AG09319 (cell line): ENCODE measurements at places on chromosomes 5 and 9.

GRCh38 chr9:78325846-78326360 lies 29.0 kb downstream of the PSAT1 start:
- no peak for DNase-seq

DNA sequence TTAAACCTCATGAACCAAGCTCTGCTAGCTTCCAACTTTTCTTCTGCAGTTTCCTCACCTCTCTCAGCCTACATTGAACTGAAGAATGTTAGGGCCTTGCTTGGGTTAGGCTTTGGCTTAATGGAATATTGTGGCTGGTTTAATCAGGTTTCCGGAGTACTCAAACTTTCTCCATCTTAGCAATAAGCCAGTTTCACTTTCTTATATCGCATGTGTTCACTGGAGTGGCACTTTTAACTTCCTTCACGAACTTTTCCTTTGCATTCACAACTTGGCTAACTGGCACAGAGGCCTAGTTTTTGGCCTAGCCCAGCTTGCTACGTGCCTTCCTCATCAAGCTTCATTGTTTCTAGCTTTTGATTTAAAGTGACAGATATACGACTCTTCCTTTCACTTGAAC lies 81.0 kb upstream of the MAST4 start:
- DNase-seq, result no peak

GRCh38 chr5:584846-585245 lies 27.3 kb upstream of the CEP72 start:
- no peak for DNase-seq

GRCh38 chr5:158925314-158925713 lies 174.4 kb downstream of the EBF1 start:
- DNase-seq, result no peak

DNA sequence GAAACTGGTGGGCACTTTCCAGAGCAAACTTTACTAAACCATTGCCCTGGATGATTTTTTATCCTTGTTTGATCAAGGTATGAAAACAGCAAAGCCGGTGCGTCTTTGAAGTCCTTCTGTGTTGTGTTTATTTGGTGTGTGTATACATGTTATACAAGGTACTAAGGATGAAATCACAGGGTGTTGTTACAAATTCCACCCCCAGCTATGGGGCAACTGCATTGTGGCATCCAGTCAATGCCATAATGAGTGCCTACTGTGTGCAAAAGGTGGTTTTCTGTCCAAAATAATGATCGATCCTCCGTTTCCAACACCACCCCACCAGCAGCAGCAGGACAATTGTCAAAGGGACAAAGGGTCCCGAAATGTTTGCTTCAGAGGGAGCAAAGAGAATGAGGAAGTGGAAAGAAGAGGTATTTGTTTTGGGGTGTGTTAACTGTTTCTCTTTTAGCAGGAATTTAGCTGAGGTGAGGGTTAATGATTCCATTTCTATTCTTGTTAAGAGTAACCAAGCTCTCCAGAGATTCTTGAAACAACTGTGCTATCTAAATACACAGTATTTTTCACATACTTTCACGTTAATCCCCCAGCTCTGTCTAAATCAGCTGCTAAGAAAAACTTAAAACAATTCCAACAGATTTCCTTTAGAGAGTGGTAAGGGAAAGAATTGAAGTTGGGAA lies 568.7 kb upstream of the KLF4 start:
- DNase-seq, result no peak

GRCh38 chr5:88888291-88888690 lies 5.3 kb upstream of the MEF2C start:
- DNase-seq, result no peak

DNA sequence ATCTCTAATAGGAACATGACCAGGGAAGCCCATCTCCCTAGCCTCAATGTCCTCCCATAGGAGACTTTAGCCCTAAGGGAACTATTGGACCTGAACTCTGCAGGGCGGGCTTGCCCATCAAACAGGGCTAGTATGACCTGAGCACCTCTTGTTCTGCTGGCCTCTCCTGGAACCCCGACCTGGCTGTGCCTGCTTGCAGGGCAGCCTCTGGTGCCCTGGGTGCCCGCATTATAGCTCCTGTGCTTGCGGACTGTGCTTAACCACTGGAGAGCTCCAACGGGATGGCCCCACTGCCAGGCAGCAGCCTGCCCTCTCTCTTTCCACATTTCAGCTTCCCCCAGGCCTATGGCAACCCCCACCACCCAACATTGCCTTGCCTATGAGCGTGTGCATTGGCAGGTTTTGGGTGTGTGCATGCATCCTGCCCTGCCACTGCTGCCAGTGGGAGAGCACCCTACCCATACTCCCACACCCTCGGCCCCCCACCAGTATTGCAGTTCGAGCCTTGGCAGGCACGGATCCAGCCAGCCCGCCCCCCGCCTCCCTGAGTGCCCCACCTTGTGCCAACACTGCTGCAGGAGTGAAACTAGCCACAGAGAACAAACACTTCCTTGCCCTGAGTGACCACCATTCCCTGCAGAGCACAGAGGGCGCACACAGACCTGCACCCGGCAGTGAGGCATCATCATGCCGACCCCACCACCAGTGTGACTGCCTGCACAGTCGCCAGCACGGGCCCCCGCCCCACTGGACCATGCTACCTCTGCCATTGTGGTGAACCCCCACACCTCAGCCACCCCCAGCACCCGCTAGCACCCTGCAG lies 1123.8 kb upstream of the CDH6 start:
- no peak for DNase-seq

DNA sequence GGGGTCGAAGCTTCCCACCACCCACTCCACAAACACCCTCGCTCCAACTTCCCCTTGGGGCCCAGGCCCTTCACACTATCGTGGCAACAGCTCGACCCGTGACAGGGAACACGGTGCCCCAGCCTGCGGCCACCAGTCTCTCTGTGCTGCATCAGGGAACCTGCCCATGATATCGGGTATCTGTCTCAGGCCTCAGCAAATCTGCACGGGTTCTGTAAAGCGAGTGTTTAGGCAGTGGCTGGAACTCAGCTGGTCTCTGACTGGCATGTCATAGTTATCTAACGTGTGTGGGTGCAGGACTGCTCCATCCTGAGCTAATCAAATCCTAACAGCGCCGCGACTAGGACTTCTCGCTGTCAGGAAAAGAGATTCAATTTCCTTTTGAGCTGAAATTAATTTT lies 42.9 kb downstream of the DBH start:
- no peak for DNase-seq

DNA sequence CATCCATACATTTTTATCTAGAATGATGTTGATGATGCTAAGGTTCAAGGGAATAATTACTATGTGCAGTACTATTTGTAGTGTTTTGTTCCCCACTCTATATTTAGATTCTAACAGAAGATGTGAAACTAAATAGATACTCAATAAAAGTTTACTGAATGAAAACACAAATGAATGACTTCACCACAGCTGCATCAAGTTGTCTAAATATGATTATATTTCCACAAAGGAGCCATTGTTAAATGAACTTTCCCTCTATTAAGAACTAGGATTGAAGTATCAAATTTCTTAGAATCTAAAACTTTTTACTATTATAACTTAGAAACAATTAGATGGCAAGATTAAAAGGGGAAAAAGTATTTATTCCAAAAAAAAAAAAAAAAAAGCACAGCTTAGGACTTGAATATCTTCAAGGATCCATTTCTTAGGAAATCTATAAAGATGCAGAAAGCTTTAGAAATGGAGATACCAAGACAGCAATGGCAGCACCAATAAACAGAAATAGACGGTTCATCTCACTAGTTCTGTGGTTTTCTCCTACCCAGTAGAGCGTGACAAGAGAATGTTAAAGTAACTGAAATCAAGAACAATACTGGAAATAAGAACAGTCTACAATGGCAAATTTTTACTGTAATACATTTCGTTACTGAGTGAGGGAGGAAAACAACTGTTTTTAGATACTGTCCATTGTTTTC lies 347.6 kb downstream of the EBF1 start:
- DNase-seq, result no peak

GRCh38 chr5:83636156-83636555 lies 84.5 kb downstream of the HAPLN1 start:
- peak; percentile 7 for DNase-seq

DNA sequence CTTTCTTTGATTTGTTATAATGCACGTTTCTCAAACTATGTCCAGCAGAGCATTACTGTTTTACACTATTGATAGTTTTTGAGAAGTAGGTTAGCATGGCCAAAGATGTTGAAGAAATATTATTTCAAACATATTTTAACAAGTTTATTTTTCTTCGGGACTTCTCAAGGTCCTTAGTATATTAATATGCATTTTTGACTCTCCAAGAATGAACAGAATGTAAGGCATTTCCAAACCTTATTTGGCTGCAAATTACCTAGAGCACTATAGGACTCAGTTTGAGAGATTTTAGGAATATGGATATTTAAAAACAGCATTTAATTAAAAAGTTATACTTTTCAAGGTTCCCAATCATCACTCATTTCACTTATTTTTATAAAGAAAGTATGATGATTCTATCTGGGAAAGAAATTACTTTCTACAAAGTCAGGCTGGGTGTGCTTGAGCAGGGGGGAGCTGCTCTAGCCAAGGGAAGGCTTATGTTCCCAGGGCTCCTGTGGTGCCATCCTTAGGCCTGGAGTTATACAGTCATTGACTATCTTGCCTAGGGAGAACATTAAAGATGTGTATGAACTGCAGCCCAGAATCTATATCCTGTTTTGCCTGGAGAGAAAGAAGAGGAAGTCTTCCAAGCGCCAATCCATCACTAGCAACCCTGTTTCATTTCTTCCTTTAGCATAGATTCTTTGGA lies 27.6 kb upstream of the NREP start:
- no peak for DNase-seq

GRCh38 chr9:129938291-129938979 lies 103.2 kb downstream of the USP20 start:
- peak; percentile 56 for DNase-seq

DNA sequence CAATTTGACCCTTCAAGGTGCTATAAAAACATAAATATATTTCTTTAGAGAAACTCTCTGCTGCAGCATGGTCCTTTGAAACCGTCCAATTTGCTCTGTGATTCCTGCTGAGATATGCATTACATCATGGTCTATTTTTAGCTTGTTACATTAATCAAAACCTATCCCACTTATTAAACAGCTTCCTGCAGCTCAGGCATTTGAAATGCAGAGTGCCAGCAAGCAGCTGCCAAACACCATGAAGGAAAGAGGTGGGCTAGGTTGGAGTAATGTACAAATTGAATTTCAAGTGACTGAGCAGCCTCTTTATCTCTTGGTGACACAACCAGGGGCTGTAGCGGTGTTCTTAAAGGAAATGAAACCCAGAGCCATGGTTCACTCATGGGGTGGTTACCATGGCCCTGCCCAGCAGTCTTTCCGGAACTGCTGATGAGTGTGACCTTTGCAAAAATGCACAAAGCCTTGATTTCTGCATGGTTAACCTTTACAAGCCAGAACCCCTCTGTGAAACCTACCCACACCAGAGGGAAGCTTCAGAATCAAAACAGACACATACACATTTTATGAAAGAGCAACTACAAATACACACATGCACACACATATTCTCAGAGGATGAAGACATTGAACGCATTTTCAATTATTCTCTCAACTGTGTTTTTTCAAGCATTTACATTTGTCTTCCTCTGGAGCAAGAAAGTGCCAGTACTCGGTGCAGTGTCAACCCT lies 155.8 kb upstream of the ZNF608 start:
- DNase-seq, result no peak

DNA sequence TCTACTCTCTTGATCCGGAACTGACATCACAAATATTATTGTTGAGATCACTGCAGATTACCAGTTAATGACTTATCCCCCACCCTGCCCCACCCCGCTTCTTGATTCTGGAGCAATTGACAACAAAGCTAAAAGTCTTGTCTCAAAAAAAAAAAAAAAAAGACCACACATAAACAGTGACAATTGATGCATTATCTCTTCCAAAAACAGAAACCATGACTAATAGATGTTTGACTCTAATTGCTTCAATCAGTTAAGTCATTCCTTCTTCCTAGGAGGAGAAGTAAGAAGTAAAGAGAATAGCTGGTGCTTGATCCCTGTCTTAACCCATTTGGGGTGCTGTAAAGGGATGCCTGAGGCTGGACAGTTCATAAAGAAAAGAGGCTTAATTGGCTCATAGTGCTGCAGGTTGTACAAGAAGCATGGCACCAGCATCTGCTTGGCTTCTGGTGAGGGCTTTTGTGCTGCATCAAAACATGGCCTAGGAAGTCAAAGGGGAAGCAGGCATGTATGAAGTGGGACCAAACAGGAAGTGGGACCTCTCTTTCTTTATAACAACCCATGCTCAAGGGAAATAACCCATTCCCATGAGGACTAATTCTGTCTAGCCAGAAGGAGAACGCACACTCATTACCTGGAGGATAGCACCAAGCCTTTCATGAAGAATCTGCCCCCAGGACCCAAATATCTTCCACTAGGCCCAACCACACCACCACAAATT lies 158.7 kb downstream of the TMEM167A start:
- no peak for DNase-seq

- DNase-seq, result no peak
Measured at GRCh38 chr9:77592476-77592875, 55.6 kb downstream of the GNA14 start.

- DNase-seq, result no peak
Measured at GRCh38 chr5:83924891-83925290, 204.2 kb upstream of the HAPLN1 start.

DNA sequence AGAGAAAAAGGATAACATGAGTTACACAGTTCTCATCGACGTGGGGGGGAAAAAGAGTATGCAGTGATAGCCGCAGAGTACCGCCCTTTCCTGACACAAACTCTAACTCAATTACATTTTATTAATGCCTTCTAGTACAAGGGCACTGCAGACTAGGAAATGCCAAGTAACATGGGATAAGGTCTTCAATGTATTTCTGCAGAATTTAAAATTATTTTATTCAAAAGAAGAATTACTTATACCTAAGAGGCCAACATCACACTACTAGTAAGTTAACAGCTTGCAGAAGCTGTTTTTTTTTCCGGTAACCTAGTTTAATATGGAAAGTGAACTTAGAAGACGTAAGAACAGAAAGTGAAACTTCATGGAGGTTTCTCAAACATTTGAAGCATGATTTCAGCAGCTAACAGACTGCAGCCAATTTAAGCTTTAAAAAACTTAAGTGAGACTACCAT lies 3.9 kb downstream of the SETX start:
- DNase-seq, result no peak

- no peak for DNase-seq
Measured at GRCh38 chr5:1294835-1295649, at the start of gene TERT. Gene TERT, minus strand, starts transcription at chr5:1295068. Its CDS starts 79 bp downstream, at chr5:1294989.

DNA sequence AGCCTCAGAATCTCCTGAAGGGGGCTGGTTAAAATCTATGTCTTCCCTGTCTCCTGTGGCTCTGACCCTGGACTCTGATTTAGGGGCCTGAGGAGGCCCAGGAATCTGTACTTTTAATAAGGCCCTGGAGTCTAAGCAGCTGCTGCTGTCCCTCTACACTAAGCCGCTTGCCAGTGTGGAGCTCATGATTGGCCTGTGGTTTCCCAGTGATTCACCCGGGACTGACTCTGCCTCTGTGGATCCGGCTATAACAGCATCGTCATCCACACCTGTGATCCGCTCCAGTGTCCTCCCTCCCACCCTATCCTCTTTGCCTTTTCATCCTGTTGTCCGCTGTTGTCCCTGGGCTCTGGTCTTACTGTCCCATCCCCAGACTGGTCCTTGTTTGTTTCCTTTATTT lies 3.7 kb downstream of the SLC31A2 start:
- no peak for DNase-seq

GRCh38 chr9:9752722-9753121 lies 860.1 kb downstream of the PTPRD start:
- no peak for DNase-seq
